ENCODE measurements at places on chromosomes 5 and 9.

DNA sequence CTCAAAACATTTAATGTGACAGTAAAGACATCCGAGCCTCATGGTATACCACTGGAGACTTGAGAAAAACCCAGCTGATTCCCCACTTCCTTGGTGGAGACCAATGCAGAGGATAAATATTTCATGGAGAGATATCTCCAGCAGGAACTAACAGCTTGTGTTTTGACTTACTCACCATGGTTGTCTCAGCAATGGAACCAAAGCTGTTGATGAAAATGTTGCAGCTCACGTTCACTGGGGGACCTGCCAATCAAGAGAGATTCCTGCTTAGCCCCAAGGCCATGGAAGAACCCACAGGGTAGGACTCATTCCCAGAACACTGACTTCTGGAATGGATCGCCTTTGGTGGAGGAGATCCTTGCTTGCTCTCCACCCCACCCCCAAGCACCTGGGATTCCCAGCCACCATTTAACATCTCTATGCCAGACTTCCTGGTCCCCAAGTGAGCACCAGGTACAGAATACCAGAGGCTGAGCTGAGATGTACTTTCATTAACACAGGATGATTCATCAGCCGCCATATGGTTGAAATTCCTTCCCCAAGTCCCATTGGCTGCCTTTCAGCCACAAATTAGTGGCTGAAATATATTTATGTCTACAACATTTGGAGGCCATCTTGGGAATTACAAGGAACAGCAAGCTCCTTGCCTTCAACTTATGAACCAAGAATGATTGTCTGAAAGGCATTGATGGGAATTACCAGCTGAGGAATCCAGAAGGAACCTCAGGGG lies 37.9 kb downstream of the GLRA1 start:
- no peak for DNase-seq

DNA sequence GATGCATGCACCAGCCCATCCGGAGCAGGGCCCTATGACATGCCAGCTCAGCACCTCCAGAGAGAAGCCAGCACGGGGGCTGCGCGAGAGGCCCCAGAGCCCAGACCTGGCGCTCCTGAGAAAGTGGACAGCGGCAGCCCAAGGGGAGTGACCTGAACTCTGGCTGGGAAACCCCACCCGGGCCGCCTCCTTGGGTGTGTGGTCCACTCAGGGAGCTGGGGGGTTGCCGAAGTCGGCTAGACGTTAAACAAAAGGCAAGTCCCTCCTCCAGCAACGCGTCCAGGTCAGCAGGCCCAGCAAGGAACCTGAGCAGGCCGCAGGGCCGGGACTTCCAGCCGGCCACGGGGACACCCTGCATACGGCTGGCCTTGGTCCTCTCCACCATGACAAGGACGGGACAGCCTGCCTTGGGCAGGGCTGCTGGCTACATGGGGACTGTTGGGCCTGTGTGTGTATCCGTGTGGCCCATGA lies 35.7 kb downstream of the NACC2 start:
- DNase-seq = peak; percentile 4

GRCh38 chr9:84851935-84852585 lies 182.5 kb downstream of the NTRK2 start:
- no peak for DNase-seq

GRCh38 chr9:18905028-18905882 lies 127.8 kb downstream of the SAXO1 start:
- DNase-seq = no peak

- no peak for DNase-seq
Measured at GRCh38 chr5:41199660-41200059, 13.7 kb downstream of the C6 start.

DNA sequence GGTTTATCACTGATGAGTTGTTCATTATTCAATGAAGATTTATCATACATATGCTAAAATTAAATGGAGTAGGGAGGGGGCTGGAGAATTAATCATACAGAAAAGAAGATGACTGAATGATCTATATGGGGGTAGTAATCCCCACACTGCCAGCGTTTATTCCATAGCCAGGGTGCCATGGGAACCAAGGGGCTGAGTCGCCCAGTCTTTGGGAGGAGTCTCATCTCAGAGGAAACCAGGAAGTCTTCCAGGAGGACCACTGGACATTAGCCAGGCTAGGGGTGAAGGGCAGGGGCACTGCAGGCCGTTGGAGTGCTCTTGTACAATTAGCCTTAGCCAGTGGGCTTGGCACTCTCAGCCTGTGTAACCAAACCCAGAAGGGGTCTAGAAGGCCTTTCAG lies 226.5 kb downstream of the ARL15 start:
- DNase-seq = no peak

DNA sequence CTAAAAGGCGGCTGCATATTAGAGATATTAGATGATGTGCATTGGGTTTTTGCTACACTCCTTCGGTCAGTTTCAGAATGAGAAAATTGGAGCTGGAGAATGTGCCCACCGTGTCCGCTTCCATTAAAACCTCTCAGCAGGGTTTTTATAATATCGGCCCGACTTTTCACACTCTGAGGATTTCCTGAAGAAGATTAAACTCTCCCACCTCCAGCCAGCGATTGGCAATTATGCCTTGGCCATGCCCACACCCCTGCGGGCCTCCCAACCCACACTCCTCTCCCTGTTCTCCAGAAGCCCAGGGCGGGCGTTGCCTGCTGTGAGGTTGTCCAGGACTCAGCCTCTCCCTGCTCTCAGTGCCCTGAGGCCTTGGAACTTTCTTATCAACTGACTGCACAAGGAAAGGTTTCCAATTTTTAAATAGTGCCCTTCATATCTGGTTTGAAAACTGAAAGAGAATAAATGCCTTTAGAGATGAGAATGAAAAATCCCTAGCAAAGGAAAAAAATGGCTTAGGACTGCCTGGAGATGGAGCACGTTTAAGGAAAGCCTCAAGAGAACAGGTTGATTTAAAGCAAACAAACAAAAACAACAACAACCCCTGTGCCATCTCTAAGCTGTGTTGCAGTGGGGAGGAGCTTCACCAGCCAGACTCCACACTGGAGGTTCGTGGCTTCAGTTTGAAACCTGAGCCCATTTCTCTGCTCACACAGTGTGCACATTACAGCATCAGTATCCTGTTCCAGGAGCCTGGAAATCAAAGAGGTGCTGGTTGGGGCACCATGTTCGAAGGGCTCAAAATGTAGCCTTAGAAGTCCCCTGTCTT lies 292.9 kb downstream of the NSG2 start:
- DNase-seq = no peak

GRCh38 chr5:16616536-16617273 lies at the start of gene RETREG1:
Gene RETREG1, minus strand, starts transcription at chr5:16616997. Its CDS starts 26 bp downstream, at chr5:16616971.
- peak; percentile 71 for DNase-seq

DNA sequence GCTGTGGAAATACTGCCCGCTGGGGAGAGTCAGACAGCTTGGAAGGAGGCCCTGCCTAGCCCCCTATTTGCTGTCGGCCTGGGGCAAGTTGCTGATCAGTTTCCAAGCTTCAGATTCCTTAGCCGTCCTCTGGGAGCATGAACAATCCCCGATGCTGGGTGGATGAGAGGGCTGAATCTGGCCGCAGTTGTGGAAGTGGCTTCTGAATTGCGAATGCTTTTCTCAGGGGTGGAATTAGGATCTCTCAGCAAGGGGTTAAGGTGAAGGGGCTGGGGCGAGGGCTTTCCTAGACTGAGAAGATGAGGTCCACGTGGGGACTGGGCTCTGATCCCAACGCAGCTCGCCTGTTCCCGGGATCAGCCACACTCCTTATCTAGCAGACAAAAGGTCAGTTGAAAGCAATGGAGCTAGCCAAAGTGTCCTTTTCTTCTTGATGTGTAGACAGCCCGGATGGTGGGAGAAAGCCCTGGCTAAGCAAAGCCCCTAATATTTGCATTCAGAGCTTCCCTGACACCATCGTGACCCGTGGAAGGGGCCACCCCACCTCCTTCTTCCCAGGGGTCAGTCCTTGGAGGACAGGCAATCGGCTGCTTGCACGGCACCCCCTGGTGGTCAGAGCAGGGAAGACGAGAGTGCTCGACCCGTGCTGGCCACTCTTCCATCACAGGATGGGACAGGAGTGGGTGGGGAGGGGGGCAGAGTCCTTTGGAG lies 54.9 kb downstream of the COL15A1 start:
- peak; percentile 49 for DNase-seq

Data from GM06990 (cell line).